H7 (cell line): ENCODE measurements at places on chromosomes 2 and 18. TPM values are rescaled to one million over a fixed set of nuclear protein-coding genes. Genes with fewer than 3 reads are reported as not detected.

The SCYGR4 gene
- not detected in 2 replicates for total RNA-seq

The MAPK4 gene
- total RNA-seq: 2.2 and 2.7 TPM in 2 replicates

The NETO1 gene
- 9.9 and 15.9 TPM in 2 replicates for total RNA-seq

The RGPD3 gene
- 0.17 and 0.18 TPM in 2 replicates for total RNA-seq

The CHRNG gene
- not detected in 2 replicates for total RNA-seq

The GPR35 gene
- 0.07 TPM in 1 of 2 replicates, not detected in the other for total RNA-seq
